Activated CD4-positive, CD25-positive, alpha-beta regulatory T cell treated with anti-CD3 and anti-CD28 coated beads, Interleukin-2, amount 50 U/mL, for 72 hours (primary cell): ENCODE measurements at places on chromosomes 7 and 10.

DNA sequence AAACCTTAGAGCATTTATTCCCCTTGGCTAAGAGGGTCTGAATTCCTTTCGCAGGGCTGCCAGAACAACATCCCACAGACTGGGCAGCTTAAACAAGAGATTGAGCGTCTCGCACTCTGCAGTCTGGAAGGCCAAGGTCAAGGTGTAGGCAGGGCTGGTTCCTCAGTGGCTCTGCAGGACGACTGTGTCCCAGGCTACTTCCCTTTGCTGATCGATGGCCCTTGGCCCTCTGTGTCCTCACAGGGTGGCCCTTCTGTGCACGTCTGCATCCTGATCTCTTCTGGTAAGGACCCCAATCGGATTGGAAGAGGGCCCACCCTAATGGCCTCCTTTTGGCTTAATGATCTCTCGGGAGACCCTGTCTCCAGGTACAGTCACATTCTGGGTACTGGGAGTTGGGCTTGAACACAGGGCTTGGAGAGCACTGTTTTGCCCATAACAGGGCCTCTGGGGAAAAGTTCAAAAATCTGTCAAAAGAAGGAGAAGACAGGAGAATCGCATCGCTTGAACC, 35.1 kb upstream of the DNAJB6 start:
- DNase-seq = no peak

DNA sequence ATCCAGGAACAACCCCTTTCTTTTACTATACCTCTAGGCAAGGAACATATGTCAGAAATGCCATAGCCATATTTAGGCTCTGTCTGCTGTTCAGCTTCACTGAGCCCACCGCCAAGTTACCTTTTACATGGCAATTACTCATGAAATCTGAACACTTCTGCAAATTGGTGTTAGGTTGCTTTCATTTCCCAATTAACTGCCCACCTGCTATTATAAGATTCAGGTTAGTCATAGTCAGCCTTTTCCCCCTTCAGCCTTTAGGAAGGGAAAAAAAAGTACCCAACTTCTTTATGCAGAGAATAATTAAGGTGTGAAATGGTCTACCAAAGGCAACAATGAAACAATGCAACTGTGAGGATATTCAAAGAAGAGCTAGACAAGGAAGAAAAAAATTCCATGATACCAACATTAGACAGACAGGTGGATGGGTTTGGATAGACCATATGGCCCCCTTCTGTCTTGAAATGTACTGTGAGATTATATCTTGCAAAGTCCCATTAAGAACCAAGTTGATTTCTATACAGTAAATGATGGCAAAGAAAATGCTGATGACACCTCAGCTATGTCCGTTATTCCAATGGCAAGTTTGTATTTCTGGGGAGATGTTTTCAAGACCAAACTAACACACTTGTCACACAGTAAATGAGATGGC, 442.1 kb upstream of the NRP1 start:
- no peak for DNase-seq

- DNase-seq = no peak
Measured at GRCh38 chr7:18289788-18290187, 205.8 kb upstream of the HDAC9 start.

DNA sequence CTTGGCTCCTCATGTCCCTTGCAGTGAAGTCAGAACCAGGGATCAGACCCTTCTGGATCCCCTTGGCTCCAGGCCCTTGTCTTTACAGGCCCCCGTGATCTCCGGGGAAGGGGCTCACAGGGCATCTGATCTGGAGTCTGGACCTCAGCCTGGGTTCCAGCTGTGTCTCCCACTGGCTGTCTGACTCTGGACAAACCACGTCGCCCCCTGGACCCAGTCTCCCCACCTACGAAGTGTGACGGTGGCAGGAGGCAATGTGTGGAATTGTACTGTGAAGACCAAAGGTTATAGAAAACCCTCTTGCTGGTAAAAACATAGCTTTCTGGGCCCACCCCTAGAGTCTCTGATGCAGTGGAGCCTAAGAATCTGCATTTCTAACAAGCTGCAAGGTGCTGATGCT, 15.5 kb upstream of the C10orf71 start:
- DNase-seq = no peak

DNA sequence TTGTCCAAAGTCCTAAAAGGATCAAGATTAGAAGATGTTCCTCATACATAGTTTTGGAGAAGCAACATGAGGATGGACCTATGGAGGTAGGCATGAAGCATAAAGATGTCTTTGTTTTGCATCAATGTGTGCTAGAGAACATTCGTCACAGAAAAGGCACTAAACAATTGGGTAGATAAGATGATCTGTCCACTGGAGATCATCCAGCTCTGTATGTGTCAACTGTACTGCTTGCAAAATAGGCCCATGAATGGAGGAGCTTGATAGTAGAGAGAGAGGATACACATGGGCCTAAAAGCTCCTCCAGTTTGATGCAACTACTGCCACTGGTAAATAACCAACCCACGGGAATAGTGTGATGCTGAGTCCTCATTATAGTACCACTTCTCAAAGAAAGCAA, 286.4 kb upstream of the HGF start:
- no peak for DNase-seq

GRCh38 chr10:131560166-131560565, 248.6 kb upstream of the TCERG1L start:
- no peak for DNase-seq

- DNase-seq = peak; percentile 40
Measured at GRCh38 chr10:11177926-11178471, 160.3 kb downstream of the CELF2 start.

GRCh38 chr7:20408467-20408826, 77.7 kb downstream of the ITGB8 start:
- DNase-seq = no peak

- no peak for DNase-seq
Measured at GRCh38 chr10:34906067-34906965, 91.2 kb upstream of the PARD3 start.

DNA sequence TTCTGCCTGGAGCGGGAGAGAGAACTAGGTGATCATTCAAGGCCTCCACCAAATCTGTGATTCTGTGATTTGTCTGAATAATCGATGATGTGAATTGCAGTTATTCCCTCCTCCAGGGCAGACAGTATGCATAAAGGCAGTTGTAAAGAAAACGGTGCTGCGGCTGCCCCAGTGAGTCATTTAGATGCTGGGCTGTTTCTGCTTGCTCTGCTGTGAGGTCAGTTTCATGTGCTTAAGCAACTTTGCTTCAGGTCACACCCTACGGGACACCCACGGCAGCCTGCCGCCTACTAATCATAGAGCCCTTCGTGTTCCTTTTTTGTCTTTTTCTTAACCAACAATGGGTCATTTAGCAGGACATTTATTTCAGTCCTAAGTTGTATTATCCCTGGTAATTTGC, 158.1 kb upstream of the PITRM1 start:
- DNase-seq = no peak

- DNase-seq = no peak
Measured at GRCh38 chr7:76071316-76072242, 23.7 kb downstream of the MDH2 start.
